ENCODE measurements at places on chromosomes 7 and 10.

DNA sequence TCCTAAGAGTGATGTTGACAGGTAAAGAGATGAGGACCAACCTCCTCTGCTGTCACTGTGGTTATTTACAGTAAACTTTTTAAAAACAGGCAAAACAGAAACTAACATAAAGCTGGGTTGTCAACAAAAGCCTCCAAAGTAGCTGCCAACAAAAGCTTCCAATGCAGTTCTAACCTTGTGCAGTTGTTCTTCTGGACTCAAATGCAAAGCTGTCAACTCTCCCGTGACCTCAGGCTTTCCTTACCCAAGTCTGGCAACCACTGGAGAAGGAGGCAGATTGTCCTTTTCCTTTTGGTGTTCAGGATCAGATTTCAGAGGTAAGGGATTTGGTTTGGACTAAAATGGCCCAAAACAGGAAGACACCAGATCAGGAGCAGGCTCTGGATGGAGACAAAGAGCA lies 63.1 kb downstream of the DLG5 start:
- no peak for DNase-seq

DNA sequence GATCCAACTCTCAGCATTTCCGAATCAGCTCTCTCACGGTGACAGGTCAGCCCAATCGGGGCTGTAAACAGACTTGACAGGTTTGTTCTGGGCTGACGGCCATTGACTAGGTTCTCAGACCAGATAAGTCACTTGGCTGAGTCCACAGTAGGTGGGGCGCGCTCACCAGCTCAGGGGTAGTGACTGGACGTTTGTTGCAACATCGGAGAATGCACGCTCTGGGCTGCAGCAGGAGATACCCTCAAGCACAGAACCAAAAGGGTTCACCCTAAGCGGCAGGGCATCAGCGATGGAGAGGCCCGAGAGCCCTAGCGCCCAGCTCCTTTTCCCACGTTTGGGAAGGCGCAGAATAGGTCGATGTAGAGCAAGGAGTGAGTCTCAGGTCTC lies 1.8 kb downstream of the KLLN start:
- no peak for DNase-seq

DNA sequence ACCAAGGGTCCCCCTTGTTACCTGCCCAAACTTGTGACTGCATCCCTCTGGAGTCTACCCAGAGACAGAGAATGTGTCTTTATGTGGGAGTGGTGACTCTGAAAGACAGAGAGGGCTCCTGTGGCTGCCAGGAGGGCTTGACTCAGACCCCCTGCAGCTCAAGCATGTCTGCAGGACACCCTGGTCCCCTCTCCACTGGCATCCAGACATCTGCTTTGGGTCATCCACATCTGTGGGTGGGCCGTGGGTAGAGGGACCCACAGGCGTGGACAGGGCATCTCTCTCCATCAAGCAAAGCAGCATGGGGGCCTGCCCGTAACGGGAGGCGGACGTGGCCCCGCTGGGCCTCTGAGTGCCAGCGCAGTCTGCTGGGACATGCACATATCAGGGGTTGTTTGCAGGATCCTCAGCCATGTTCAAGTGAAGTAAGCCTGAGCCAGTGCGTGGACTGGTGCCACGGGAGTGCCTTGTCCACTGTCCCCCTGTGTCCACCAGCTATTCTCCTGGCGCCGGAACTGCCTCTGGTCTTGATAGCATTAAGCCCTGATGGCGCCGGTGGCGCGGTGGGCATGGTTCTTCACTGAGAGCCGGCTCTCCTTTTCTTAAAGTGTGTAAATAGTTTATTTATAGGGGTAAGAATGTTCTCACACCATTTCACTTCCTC lies 19.4 kb upstream of the SH2D4B start:
- DNase-seq = no peak

DNA sequence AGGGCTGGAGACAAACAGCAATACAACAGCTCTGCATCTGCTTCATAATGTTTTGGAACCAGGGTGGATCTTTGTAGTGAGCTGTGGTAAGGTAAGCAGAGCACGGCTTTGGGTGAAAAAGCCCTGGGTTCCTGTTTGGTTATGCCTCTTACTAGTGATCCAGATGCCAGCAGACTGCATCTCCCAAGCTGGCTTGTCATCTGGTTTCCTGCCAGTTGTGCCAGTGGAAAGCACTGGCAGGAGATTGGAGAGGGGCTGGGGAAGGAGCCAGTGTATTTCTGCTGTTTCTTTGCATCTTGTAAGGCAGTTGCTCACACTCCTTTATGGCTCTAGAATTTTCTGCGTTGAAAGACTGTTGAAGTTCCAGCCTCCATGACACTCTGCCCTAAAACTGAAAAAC lies 137.6 kb downstream of the TSPAN12 start:
- DNase-seq = no peak

- DNase-seq = no peak
These were observed 399.9 kb downstream of the NXPH1 start for GRCh38 chr7:8833355-8833754.

DNA sequence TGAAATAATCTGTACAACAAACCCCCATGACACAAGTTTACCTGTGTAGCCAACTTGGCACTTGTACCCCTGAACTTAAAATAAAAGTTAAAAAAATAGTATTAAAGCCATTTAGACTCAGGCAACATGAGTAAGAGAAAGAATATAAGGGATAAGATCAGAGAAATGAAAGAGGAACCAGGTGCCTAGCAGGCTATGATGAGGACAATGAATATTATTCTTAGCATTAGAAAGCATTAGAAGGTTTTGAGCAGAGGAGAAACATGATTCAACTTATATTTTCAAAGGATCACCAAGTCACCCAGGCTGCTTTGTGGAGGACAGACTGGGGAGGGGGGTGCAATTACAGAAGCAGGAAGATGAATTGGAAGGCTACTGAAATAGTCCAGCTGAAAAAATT lies 48.1 kb upstream of the TES start:
- DNase-seq = no peak

- DNase-seq = no peak
These were observed 14.9 kb downstream of the TNRC18 start for GRCh38 chr7:5408777-5409176.

All from HS-27A (cell line).